ENCODE measurements at places on chromosomes 4 and X.

DNA sequence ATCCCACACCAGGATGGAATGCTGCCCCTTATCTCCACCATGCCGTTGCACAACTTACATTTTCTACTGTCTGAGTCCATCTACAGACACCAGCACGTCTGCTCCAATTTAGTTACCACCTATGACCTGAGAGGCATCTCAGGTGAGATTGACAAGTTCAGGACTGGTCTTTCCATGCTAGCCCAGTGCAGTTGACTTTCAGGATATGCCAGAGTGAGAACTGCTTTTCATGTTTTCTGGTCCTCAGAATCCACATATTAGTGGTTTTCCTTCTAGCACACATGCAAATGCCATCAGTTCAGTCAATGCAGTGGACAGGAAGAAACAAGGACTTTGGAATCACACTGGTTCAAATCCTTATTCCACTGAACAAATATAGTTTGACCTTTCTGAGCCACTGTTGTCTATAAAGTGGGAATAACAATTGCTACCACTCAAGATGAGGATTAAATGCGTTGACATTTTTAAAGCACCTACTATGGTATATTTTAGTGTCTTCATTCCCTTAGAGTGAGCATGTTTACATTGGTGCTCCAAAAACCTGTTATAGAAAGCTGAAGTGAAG lies 38.1 kb upstream of the ANXA3 start:
- no peak for DNase-seq

DNA sequence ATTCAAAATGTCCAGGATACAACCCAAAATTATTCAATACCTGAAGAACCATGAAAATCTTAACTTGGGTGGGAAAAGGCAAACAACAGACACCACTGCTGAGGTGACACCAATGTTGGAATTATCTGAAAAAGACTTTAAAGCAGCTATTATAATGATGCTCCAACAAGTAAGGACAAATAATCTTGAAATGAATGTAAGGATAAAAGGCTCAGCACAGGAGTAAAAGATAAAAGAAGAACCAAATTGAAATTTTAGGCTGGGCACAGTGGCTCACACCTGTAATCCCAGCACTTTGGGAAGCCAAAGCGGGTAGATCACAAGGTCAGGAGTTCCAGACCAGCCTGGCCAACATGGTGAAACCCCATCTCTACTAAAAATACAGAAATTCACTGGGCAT lies 4.0 kb upstream of the SLC9A7 start:
- DNase-seq: no peak

DNA sequence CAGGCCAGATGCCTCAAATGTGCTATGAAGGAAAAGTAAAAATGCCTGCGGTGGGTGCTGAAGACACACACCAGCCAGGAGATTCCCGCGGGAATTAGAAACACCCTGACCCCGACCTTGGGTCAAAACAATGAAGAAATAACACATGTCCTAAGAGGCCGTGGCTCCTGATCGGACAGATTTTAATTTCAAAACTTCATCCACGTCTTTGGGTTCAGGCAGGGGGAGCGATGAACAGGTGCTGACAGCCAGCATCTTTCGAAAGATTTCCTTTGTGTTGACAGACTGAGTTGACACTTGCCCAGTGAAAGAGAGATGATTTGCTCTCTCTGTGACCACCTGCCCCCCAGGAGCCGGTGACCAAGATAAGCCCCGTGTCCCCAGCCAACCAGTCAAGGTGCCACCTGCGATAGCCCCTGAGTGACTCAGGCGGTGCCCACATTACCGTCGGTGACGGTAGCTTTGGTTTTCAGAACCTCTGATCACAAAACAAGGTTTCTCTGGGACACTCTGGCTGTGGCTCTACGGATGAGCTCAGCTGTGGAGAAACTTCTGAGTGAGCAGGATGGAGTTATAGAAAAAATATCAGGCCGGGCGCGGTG lies 11.0 kb upstream of the IL3RA start:
- DNase-seq: no peak

GRCh38 chr4:2837904-2838496 lies 5.6 kb upstream of the ADD1 start:
- no peak for DNase-seq

DNA sequence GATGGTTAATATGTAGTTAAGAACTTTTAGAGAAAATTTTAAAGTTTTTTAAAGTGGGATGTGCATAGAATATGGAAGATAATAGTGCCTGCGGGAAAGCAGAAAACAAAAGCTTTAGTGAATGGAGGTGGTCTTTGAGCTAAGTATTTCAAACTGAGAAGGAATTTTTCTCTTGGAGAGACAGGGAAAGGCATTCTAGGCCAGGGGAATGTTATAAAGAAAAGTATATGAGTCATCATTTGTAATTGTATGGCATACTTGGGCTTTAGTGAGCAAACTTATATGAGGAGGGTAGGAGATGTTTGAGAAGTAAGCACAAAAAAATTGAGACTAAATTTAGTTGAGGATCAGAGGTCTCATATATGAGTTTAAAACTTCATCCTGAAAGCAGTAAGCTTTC lies 467.0 kb downstream of the PPARGC1A start:
- no peak for DNase-seq

GRCh38 chr4:688854-689681 lies at the start of gene SLC49A3:
SLC49A3 (minus strand) TSS chr4:689151; CDS start chr4:689127, 24 bp downstream.
- no peak for DNase-seq

DNA sequence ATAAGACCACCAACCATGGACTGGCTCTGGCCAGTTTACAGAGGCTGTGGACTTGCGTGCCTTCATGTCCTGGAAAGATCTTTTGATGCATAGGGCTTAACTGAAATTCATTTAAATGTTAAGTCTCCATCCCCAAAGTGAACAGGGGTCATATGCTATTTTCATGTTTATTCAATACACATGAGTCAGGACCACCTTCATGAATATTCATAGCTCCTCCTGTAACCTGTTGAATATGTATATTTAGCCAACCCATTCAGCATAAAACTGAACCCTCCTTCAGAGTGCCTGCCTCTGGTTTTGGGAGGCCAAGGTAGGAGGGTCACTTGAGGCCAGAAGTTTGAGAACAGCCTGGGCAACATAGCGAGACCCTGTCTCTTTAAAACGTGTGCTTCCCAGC lies 7.1 kb downstream of the CTPS2 start:
- no peak for DNase-seq

DNA sequence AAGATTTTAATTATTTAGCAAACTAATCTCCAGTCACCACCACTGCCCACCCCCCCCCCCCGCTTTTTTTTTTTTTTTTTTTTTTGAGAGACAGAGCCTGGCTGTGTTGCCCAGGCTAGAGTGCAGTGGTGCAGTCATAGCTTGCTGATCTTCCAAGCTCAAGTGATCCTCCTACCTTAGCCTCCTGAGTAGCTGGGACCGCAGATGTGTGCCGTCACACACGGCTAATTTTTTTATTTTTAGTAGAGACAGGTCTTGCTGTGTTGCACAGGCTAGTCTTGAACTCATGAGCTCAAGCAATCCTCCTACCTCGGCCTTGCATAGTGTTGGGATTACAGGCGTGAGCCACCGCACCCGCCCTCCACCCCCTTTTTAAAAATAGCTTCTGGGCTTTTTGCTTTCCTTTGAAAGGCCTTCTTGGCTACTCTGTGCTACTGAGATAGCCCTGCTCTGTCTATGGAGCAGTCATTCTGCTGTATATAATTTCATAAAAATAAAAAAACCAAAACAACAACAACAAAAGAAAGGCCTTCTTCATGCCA lies 18.7 kb downstream of the TXLNG start:
- DNase-seq: no peak

DNA sequence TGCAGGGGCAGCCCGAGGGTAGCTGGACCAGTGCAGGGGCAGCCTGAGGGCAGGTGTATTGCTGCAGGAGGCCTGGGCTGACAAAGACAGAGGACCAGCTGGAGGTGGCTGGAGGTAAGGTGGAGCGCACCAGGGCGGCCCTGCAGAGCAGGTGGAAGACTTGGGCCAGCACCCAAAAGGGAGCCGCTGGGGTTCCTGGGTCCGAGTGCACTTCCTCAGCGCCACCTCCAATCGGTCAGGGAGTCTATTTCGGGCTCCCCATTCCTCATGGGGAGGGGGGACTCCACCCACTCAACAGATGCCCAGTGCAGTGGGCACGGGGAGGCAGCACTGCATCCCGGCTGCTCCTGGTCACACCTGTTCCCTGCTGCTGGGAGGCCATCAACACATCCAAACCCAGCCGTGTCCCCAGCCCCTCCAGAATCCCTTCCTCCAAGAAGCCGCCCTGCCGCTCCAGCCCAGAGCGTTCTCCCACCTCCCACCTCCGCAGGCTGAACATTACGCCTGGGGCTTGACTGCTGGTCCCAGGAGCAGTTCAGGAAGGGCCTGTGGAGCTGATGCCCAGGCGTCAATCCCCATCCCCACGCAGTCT lies 1.5 kb downstream of the LRPAP1 start:
- DNase-seq: no peak

- no peak for DNase-seq
These were observed 218.4 kb upstream of the HCCS start for GRCh38 chrX:10892621-10893225.

- DNase-seq: no peak
These were observed 214.3 kb upstream of the PPARGC1A start for GRCh38 chr4:24104158-24104565.

DNA sequence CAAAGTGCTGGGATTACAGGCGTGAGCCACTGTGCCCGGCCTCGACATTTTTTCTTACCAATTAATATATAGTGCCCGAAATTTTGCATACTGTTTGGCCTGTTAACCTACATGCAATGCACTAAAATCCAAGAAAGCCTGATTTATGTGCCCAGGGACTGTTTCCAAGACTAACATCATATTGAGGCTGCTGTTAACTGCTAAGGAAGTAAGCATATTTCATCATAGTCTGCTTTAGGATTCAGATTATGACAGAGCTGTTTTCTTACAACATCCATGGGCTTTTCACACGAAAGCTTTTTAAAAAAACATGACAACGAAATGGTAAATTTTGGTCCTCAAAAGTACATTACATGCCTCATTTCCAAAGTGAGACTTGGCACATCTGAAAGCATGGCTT lies 84.4 kb downstream of the STOX2 start:
- DNase-seq: no peak

DNA sequence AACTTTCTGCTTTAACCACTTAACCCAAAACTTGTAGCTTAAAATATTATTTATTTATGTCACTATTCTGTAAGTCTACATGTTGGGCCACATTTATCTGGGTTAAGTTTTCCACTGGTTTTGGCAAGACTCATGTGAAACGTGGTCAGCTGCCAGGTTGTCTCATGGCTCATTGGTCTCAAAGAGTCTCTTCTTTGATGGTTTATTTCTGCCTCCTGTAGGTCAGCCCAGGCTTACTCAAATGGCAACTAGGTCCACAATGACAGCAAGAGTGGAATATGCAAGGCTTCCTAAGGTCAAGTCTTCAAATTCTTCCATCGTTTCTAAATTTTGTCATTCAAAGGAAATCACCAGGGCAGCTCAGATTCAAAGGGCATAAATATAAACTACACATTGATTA lies 828.7 kb downstream of the PCDH7 start:
- DNase-seq: no peak

All from activated naive CD4-positive, alpha-beta T cell (primary cell).